ENCODE measurements at places on chromosomes 3 and 15.

DNA sequence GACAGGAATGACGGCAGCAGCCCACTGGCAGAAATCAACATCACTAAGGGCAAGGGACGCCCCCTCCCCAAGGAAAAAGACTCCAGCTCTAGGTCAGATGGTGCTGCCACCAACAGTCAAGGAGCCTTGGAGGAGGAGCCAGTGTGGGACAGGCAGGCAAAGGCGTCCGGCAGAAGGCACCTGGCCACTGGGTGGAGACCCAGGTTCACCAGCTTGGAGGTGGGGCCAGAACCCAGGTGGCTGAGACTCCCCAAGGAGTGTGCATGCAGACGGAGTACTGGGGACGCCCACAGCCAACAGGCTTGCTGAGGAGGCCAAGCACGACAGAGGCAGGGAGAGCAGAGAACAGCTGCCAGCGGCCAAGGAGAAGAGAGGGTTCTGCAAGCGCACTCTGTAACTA, 35.2 kb downstream of the PTPN23 start:
- DNase-seq: no peak

GRCh38 chr3:170132335-170132734, 49.2 kb downstream of the PHC3 start:
- DNase-seq: no peak

GRCh38 chr3:45826908-45827307, 15.0 kb downstream of the LZTFL1 start:
- no peak for DNase-seq

DNA sequence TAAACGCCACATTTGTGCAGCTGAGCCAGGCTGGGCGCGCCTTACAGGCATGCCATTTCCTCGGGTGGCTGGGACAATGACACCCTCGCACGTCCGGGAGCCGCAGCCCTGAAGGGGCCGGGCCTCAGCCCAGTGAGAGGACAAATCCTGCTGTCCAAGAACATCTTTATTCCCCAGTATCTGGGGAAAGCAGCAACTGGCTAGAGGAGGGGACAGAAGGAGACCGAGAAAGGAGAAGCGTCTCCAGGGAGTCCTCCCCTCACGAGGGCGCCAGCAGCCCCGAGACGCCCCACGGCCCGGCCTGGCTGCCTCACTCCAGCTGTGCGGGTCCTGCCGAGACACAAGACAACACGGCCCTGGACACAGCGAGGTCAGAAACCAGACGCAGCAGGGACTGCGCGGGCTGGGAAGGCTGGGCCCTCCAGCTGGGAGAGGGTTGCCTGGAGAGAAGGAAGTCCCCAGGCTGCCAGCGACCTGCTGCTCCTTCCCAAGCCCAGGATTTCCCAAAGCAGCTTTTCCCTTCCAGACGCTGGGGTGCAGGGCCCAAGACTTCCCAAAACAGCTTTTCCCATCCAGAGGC, 130.2 kb downstream of the CHSY1 start:
- DNase-seq: no peak

- DNase-seq: no peak
These were observed 6.9 kb downstream of the INSYN1 start for GRCh38 chr15:73746261-73746660.

DNA sequence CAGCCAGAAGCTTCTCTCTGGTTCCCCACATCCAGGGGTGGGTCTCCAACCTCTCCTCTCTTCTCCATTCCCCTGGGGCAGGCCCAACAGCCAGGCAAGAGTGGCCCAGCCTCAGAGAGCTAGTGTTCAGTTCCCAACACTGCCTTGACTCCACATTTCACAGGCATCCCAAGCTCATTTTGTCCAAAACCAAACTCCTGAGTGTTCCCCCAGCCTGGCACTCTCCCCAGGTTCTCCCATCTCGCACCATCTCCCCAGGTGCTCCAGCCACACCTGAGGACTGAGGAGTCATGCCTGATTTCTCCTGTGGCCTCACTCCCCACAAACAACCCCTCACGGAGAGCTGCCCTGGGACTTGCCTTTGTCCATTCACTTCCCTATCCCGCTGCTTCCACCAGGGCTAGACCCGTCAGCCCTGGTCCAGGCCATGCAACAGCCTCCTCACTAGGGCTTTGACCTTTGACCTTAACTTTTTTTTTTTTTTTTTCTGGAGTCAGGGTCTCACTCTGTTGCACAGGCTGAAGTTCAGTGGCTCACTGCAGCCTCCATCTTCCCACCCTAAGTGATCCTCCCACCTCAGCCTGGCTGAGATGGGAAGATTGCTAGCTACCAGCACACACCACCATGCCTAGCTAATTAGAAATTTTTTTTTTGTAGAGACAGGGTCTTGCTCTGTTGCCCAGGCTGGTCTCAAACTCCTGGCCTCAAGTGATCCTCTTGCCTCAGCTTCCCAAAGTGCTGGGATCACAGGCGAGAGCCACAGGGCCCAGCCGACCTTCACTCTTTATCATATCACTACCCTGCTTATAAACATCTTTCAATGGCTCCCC, 3.9 kb upstream of the CSK start:
- no peak for DNase-seq

- DNase-seq: no peak
These were observed 110.3 kb downstream of the WNT5A start for GRCh38 chr3:55376753-55377347.

- no peak for DNase-seq
These were observed 37.9 kb downstream of the CRYGS start for GRCh38 chr3:186506191-186506739.

- no peak for DNase-seq
These were observed 7.7 kb upstream of the ONECUT1 start for GRCh38 chr15:52797625-52798501.

DNA sequence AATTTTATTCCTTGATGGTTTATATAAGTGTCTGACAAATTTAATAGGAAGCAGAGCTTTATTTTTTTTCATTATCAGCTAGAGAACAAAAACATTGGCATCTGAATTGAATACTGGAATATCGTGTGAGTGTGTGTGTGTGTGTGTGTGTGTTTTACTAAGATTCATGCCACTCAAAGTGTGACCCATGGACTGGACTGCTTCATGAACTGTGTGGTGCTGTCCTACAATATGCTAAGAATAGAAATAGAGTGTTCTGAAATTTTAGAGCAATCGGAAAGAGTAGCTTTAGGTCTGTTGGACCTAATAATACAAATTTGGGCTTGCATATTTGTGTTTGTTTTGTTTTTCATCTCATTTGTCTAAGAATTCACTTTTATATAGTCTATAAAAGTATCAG, 89.6 kb downstream of the MITF start:
- no peak for DNase-seq

DNA sequence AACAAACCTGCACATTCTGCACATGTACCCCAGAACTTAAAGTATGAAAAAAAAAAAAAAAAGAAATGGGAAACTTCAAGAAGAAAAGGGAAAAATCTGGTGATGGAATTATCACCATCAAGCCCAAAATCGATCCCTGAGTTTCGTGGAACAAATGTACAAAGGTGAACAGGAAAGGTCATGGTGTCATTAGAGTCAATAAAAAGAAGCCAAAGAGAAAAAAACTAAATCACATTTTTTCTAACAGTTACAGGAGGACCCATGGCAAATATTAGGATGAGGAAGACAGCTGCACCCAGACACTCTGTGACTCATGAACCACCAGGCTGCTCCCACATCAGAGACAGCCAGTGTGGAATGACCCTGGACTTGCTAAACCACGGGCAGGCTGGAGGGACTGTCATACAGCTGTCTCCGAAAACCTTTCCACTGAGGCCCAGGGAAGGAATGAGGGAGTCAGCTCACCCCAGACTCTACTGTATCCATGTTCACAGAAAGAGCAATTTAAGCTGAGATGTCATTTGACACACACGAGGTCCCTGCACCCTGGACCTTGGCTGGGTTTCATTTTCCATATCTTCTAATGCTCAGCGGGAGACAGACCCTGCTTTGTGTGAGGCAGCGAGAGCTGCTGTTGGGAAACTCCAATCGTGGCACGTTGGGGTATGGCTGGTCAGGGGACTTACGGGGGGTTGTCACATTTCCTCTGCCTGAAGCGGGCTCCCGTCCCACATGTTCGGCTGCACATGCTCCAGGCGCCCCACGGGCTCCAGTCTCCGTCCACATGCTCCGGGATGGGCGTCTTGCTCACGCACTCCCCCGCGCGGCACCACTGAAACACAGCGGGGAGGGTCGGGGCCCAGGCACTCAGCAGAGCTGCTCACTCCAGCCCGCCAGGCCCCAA, 210.2 kb downstream of the ADAMTS17 start:
- no peak for DNase-seq

DNA sequence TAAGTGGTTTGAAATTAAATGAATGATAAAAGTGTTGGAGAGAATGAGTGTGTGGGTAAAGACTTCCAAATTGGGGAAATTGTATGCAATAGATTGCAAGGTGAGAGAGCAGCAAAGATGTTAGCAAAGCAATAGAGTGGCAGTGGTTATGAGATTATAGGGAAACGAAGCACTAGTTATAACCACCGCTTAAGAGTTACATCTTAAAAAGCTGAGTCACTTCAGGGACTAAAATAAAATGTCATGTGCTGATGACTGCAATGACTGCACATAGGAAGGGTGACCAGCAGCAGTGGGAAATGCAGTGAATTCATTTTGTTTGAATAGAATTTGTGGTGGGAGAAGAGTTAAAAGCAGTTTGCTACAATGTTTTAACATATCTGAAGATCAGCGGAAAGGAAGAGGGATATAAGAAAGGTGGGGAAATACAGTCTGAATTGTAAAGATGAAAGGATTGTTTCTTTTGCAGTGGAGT, 127.3 kb downstream of the RAP2B start:
- DNase-seq: no peak

- no peak for DNase-seq
These were observed 1.4 kb downstream of the MAP6D1 start for GRCh38 chr3:183823963-183824362.

- DNase-seq: no peak
These were observed 3.8 kb downstream of the ST3GAL6 start for GRCh38 chr3:98766924-98767323.

GRCh38 chr3:123336001-123336400, 112.9 kb downstream of the ADCY5 start:
- DNase-seq: no peak
